CD4-positive, CD25-positive, alpha-beta regulatory T cell (primary cell): ENCODE measurements at places on chromosomes 7 and 10. TPM values are rescaled to one million over a fixed set of nuclear protein-coding genes. Genes with fewer than 3 reads are reported as not detected.

Gene GRID2IP
- 0.10 TPM for polyA plus RNA-seq

Gene ADIRF
- 0.65 TPM for polyA plus RNA-seq

Gene HECTD2
- 0.49 TPM for polyA plus RNA-seq

Gene SDK1
- polyA plus RNA-seq, result not detected

- H3K36me3 ChIP-seq, result no peaks in the 10 kb centered on the region
- no peak overlapping the region for H3K27ac ChIP-seq
- peaks cover 15% of the 10 kb centered on the region for H3K4me1 ChIP-seq
These were observed 161.3 kb downstream of the KLF6 start for GRCh38 chr10:3623746-3624145.

DNA sequence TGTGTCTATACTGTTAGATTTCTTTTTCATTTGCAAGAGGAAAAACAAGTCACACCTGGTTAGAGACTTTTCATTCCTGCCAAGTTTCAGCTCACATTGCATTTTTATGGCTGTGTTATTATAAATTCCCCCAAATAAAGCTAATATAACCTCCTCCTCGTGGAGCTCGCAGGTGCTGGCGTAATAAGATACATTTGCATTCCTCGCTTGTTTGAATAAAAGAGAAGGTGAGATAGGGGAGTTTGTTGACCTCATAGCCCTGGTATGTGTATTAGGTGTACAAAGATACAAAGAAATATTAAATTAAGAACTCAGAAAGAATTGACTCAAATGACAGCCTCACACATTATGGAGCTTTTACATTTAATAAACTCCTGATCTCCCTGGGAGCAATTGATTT lies 257.7 kb upstream of the SP8 start:
- H3K4me3 ChIP-seq, result no peak overlapping the region
- no peak overlapping the region for H3K27ac ChIP-seq
- no peaks in the 10 kb centered on the region for H3K4me1 ChIP-seq
- DNase-seq, result no peak

GRCh38 chr7:17946591-17946990 lies 6.3 kb upstream of the SNX13 start:
- H3K36me3 ChIP-seq, result no peaks in the 10 kb centered on the region
- H3K4me1 ChIP-seq, result peaks cover 15% of the 10 kb centered on the region
- DNase-seq, result peak; percentile 64
- peak overlapping the region; percentile 17 for H3K27ac ChIP-seq
- no peaks in the 10 kb centered on the region for H3K27me3 ChIP-seq

DNA sequence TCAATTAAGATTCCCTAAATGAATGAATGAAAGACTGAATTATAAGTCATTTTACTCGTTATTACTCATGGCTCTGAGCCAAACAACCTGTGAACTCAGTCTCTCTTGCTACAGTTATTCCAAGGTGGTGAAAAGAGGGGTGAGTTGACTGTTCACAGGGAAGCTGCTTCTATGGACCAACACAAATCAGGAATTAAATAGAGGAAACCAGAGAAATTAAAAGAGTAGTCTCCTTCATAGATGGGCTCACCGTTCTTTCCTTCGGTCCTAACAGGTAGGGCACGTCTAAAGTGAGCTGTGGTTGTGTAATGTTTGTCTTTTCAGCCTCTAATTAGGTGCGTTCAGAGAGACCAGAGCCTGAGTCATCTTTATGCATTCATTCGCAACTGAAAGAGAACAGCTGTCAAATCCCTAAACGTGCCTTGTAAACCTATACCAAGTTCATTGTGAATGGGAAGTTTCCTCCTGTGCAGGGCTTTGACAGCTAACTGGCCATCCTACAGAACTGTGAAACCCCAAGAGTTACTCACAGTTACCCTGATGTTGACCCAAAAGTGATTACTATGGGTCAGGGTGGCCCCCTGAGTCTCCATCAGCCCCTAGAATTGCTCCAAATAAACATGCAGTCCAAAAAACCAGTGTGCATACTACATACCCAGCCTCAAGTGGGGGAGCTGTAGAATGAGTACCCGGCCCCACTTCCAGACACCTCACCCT lies 18.2 kb upstream of the C10orf53 start:
- no peak for DNase-seq
- no peaks in the 10 kb centered on the region for H3K4me1 ChIP-seq
- no peak overlapping the region for H3K4me3 ChIP-seq
- H3K27ac ChIP-seq, result no peak overlapping the region

DNA sequence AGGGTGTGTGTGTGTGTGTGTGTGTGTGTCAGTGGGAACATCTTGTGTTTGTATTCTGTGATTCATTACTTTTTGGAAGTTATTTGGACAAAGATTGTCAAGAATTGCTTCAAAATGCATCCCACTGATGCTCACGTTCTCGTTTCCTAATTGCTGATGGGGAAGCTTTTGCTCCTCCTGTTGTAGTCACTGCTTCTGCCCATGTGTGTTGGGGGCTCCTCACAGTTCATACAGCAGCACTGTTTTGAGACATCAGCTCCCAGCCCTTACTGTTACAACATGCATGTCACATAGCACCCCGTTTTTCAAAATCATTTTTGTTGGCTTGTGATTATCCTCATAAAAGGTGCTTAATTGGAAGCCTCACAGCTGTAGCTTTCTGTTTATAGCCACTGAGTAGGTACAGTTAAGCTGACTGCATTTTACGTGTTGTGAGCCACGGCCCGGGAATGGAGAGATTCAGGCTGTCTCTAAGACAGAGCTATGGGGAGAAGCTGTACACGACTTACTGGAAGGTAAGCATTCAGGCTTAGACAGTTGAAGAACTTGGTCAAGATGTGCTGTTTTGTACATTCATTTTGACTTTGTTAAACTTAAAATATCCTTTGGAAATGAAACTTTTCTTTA lies 87.4 kb downstream of the BICC1 start:
- no peak for DNase-seq
- no peaks in the 10 kb centered on the region for H3K4me1 ChIP-seq
- H3K27me3 ChIP-seq, result no peaks in the 10 kb centered on the region
- no peak overlapping the region for H3K27ac ChIP-seq
- no peak overlapping the region for H3K4me3 ChIP-seq

- peaks cover 53% of the 10 kb centered on the region for H3K36me3 ChIP-seq
- H3K4me3 ChIP-seq, result peak overlapping the region; percentile 71
- peaks cover 71% of the 10 kb centered on the region for H3K4me1 ChIP-seq
- no peak for DNase-seq
- peak overlapping the region; percentile 89 for H3K27ac ChIP-seq
These were observed 183.0 kb downstream of the ARID5B start for GRCh38 chr10:62084451-62084850.

DNA sequence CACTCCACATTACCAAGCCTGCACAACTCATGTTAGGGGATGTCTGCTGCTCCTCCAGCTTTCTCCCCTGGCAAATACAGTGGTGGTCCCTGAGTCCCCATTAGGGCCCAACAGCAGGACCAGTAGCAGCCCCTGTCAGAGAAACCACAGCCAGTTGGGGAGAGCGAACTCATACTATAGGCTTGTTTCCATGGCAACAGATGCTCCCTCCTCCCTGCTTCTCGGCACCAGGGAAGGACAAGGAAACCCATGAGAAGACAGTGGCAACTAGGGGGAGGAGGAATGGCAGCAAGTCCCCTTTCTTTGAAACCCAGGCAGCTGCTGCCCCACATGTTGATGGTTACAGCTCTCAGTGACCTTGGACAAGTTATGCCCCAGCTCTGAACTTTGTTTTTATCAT lies 326.4 kb downstream of the KCNMA1 start:
- H3K27ac ChIP-seq, result no peak overlapping the region
- H3K27me3 ChIP-seq, result no peaks in the 10 kb centered on the region
- H3K36me3 ChIP-seq, result no peaks in the 10 kb centered on the region
- H3K4me1 ChIP-seq, result no peaks in the 10 kb centered on the region
- H3K4me3 ChIP-seq, result no peak overlapping the region

DNA sequence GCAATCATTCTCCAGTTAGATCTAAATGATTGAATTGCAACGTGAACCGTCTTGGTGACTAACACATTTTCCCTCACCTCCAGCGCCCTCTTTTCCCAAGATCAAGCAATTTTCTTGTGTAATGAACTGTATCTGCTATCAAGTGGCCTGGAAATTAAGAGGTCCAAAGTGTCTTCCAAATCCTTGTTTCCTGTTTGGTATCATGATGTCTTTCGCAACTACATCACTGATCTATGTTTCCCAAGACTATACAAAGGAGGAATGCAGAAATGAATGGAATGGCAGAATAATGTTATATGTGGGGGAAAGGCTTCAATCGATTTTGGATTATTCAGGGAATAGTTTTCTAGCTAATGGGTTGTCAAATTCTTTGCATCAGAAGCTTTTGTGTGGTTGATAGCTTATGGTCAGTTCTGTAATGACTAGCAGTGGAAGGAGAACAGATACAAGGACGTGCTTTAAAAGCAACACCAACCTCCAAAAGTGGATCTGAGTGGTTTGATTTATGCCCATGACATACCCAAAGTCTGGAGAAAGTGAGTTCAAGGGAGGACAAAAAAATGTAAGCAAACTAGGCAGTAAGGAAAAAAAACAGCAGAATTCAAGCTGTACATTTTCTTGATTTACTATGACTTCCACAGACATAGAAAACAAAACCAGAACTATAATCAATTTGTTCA lies 14.6 kb upstream of the ZEB1 start:
- H3K36me3 ChIP-seq, result no peaks in the 10 kb centered on the region
- H3K4me3 ChIP-seq, result no peak overlapping the region
- H3K27ac ChIP-seq, result no peak overlapping the region
- no peaks in the 10 kb centered on the region for H3K27me3 ChIP-seq

GRCh38 chr10:71547876-71548846 lies 151.4 kb downstream of the CDH23 start:
- no peaks in the 10 kb centered on the region for H3K36me3 ChIP-seq
- no peaks in the 10 kb centered on the region for H3K4me1 ChIP-seq
- DNase-seq, result peak; percentile 42
- no peak overlapping the region for H3K4me3 ChIP-seq

GRCh38 chr10:20128811-20129210 lies 312.6 kb downstream of the PLXDC2 start:
- no peaks in the 10 kb centered on the region for H3K27me3 ChIP-seq
- H3K4me3 ChIP-seq, result no peak overlapping the region
- no peak overlapping the region for H3K27ac ChIP-seq
- no peaks in the 10 kb centered on the region for H3K36me3 ChIP-seq
- DNase-seq, result no peak
- no peaks in the 10 kb centered on the region for H3K4me1 ChIP-seq
